Endothelial cell (in vitro differentiated cells): ENCODE measurements at places on chromosomes 11 and 22.

DNA sequence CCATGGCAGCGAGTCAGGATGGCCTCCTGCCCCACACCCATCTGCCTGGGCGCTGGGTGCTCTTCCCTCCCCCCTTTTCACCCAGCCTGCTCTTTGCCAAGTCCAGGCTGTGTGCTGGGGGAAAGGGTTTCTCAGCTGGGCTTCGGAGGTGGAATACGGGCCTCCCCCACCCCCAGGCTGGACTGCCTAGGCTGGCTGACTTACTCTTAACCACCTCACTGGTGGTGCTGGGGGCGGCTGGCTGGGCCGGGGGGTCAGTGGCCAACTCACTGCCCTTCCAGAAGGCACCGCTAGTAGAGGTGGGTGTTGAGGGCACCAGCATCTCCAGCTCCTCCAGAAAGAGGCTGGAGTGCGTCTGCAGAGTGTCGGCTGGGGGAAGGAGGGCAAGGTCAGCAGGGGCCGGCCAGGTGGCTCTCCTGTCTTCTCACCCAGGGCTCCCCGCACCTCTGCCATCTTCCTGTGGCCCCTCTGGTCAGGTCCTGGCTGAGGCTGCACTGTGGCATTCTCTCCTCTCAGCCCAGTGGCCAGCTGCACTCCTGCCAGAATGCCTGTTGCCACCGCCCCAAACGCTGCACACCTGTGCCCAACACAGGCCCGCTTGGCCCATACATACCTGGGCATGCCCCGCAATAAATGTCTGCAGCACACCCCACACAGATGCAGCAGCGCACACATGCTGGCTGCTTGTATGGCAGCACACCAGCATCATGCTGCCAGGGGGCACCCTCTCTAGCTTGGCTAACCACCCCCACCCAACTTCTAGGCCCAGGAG lies 9.7 kb downstream of the PITPNM1 start:
- no peak for DNase-seq

GRCh38 chr11:117970400-117971024 lies 15.7 kb upstream of the IL10RA start:
- no peak for DNase-seq

GRCh38 chr22:50343541-50343935 lies 411 bp downstream of the PPP6R2 start:
- DNase-seq = no peak

GRCh38 chr22:38832005-38832978 lies 11.5 kb downstream of the NPTXR start:
- DNase-seq = no peak

- DNase-seq = no peak
These were observed 30.9 kb downstream of the PARVA start for GRCh38 chr11:12408156-12408770.

DNA sequence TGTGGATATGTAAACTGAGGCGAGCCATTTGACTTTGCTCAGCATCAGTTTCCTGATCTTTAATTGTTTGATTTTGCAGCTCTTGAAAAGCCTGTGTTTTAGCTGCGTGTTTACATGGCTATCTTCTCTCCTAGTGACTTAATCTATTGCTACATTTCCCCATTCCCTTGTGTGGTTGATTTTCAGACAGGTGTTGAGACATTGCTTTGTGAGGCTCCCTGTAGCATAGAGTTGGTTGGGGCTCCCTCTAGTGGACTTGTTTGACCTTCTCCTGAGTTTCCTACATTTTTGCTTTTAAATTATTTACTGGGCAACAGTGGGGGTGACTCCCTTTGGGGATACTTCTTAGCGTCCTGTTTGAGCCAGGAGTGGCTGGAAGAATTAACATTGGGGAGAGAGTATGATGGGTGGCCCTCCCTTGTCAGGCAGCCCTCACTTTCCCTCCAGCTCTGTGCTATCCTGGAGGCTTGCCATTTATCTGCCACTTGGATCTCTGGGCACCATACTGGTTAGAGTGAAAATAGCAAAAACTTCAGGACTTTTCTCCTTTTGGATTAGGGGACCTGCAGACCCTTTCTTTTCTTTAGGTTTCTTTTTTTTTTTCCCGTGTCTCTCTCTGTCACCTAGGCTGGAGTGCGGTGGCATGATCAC lies 9.2 kb upstream of the CBL start:
- DNase-seq = peak; percentile 77

DNA sequence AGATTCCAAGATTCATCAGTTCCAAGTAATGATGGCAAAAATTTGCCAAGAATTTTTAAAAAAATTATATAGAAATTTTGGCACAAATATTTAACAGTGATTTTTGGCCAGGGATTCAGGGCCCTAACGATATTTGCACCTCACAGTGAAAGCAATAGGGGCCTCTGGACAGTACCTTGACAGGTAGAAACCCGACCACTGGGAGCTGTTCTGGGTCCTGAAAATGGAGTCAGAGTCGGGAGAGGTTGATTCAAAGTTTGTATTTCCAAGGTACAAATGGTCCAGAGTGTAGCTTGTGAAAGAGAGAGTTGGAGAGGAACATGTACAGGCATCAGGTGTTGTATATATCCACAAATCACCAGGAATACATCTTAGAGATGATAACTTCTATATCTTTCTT lies 41.6 kb downstream of the MRGPRX2 start:
- DNase-seq = peak; percentile 39

DNA sequence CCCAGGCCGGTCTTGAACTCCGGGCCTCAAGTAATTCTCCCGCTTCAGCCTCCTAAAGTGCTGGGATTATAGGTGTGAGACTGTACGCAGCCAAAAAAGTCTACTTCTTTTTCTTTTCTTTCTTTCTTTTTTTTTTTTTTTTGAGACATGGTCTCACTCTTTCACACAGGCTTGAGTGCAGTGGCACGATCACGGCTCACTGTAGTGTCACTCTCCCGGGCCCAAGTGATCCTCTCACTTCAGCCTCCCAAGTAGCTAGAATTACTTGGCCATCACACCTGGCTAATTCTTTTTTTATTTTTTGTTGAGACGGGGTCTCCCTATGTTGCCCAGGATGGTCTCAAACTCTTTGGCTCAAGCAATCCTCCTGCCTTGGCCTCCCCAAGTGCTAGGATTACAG lies 3.6 kb upstream of the UBE2L3 start:
- DNase-seq = no peak

DNA sequence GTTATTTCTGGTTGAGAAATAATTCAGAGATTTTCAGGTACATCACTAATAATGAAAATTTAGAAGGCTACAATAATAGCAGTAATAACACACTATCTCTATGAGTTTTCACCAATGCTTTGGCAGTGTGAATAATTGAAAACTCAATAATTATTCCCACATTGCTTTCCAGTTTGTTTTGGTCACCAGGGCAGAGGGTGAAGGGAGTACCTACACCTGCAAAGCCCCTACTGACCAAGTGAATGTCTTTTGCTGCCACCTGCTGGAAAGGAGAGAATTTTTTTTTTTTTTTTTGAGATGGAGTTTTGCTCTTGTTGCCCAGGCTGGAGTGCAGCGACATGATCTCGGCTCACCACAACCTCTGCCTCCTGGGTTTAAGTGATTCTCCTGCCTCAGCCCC lies 3.2 kb downstream of the NELL1 start:
- no peak for DNase-seq

DNA sequence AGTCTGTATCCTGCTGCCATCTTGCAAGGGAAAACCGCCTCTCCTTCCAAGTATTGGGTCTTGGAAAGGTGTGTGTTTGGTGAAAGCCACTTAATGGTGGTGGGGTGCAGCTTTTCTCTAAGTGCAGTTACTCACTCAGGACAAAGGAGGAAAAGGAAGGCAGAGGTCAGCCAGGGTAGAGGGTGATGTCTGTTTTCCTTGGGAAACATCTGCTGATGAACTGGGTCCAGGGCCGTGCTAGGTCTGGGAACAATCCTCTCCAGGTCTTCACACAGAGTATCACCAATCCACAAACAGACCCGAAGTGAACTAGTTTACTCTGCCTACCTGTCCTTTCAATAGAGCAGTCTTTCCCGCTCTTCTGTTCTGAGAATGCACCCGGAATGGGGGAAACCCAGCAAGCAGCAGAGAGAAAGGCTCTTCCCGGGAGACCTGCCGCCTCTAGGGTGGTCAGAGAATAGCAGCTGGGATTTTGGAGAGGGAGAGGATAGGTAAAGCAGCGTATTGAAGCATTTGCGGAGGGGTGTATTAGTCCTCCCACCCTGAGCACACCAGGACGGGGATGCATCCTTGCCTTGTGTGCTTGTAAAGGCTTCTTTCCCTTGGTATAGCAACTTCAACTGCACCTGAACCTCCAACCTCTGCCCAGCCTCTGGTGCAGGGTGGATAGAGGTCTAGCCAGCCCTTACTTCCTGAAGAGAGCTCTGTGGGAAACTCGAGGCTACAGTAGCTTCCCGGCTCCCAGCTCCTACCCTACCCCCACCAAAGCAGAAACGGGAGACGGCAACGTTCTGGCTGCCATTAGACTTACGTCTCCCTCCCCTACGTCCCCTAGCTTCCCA lies 20.7 kb downstream of the LHFPL7 start:
- no peak for DNase-seq

DNA sequence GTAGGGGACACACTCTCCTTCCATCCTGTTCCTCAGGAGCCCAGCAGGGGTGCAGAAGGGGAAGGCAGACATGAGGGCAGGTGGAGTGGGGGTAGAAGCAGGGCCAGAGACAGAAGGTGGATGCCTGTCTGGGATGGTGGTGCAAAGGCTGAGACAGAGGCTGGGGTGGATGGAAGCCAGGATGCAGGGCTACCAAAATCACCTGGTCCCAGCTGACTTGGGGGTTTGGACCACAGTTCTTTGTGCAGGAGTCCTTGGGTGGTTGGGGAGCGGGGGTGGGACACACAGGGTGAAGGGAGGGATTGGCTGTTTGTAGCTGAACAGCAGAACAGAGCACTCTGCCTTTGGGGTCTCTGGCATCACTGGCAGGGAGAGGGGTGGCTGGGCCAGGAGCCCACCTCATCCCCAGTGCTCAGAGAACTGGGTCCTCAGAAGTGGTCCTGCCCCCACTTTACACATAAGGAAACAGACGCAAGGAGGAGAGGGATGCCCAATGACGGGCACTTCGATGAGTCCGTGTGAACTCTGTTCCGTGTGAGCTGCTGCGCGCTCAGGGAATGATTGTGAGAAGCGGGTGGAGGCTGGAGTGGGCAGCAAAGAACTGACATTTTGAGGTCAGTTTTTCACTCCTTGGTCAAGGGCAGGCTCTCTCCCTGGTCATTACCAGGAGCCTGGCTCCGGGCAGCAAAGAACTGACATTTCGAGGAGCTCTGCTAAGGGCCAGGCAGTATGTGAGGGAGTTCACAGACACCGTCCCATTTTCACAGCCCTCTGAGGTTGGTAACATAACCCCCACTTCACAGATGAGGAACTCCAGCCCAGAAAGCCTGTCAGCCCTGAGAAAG lies 1.9 kb downstream of the TAGLN start:
- no peak for DNase-seq

- no peak for DNase-seq
These were observed 7.9 kb downstream of the SNAP29 start for GRCh38 chr22:20866736-20867135.

DNA sequence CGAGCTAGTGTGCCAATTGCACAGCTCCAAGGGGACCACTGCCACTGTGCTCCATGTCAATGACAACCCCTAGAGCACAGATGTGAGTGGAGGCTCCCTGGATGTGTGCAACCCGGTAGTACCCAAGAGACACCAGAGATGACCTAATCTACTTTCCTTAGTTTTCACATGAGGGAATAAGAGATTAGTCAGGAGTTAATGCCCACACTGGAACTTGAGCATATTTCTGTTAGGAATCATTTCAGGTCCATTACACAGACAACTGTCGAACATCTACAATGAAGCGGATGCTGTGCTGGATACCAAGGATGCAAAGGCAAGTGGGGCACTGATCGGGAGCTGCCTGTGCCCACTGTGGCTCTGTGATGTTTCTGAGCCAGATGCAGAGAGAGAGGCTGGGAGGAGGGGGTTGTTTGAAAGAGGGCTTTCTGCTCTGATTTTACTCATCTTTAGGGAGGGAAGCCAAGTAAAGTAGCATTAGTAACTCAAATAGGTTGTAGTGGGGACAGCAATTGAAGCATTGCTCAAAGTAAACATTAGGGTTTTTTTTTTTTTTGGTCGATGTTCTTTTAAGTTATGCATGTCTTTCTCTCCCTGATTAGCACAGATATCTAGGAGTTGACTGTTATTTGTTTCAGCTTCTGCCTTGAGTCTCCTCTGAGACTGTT lies 82.5 kb upstream of the SORL1-AS1 start:
- DNase-seq = no peak

- no peak for DNase-seq
These were observed 883 bp upstream of the HMOX1 start for GRCh38 chr22:35380013-35380412.

DNA sequence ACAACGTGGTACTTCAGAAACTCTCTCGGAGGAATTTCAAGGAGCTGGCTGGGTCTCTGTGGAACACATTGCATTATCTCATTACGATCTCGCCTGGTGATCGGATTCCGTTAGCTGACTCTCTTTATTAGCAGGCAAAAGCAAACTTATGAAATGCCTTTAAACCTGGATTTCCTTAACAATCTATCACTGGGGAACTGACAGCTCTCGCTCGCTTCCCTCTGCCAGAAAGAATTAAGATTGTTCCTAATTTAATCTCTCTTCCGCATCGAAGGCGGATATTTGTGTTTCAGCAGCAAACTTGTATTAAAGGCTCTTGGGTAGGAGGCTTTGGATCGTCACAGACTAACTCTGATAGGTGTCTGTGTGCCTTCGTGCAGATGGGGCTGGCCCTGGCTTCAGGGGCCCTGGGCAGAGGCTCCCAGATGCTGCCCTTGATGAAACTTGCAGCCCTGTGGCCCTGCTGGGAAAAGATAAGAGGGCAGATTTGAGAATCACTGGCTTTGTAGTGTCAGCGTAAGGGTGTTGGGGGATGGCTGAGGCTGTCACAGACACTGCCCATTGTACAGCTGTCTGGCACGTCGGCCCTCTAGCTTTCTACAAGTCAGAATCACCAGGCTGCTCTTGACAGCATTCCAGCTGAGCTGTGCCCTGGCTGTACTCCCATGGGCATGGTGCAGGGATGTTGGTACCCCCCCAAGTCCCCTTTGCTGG lies 162.2 kb upstream of the NECTIN1 start:
- no peak for DNase-seq

DNA sequence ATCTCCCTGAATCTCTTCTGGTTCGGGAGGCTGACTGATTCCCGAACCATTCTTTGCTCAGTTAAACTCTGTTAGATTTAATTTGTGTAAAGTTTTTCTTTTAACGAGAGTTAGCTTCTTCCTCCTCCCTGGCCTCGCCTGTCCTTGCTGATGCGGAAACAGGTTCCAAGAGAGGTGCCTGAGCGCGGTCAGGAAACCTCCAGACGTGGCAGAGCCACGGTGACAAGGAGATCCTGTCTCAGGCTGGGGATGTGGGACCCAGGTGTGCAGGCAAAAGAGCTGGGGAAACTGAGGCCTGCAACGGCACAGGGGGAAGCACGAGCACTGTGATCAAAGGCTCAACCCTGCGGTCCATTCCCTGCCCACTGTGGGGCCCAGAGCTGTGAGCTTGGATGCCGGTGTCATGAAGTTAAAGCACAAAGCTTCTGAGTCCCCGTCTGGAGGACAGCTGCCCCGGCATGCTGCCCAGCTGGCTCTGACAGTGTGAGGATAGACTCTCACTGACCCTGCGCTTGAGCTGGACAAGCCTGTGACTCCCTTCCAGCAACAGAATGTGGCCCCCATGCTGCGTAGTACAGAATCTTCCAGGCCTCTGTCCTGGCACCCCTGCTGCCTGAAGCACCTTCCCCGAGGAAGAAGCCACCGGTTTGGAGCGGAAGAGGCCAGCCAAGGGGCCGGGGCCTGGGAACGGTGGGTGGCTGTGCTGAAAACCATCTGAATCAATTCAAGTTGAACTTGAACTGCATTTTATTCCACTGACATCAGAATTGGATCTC lies 960.6 kb downstream of the BRD1 start:
- DNase-seq = no peak

GRCh38 chr22:21020802-21021429 lies 6.0 kb downstream of the P2RX6 start:
- DNase-seq = no peak

GRCh38 chr11:17658211-17658610 lies 61.2 kb upstream of the MYOD1 start:
- no peak for DNase-seq
